ENCODE measurements at places on chromosomes 2 and 18.

DNA sequence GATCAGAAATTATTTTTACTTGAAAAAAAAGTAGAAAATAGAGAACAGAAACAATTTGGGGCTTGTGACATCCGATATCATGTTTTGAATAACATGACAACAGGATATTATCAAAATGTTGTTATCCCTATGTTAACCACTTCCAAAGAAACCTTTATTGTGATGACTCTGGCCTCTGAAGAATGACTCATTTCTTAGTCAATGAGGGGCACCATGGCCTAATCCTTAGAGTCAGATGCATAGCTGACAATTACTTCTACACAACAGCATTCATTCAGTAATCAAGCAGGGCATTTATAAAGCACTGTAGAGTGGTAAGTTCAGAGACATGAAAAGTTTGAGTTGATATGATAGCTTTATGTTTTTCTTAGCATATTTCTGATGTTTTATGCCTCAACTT lies 703.0 kb downstream of the RNF144A start:
- DNase-seq, result no peak

DNA sequence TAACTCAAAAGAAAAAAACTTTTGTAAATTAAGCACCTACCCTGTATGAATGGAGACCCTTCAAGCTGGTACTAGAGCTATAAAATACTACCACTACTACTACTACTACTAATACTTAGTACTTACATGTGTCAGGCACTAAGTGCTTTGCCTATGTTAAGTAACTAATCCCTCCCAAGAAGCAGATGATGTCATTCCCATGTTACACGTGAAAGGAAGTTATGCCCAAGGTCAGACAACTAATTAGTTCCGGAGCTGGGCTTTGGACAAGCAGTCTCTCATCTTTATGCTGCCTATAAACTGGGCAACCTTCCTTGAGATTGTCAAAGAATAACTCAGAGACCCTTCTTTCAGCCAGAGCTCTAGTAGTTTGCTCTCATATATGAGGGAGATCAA lies 13.9 kb upstream of the ATP6V1B1 start:
- no peak for DNase-seq

- no peak for DNase-seq
These were observed 74.6 kb downstream of the CLHC1 start for GRCh38 chr2:55157474-55157884.

DNA sequence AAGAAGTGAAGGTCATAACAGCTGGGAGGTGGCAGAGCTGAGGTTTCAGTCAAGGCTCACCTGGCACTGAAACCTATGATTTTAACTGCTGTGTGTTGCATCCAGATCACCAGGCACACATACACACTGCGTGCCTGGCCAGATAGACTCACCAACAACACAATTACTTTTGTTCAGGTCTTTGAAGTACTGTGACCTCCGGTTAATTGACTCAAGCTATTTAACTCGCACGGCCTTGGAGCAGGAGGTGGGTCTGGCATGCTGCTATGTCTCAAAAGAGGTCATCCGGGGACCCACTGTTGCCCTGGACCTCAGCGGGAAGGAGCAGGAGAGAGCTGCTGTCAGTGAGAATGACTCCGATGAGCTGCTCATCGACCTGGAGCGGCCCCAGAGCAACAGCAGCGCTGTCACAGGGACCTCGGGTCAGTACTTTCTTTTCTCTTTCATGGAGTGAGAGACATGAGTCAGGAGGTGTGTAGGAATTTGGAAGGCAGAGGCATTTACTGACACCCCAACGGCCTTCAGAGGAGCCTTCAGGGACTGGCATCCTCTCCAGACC lies 104.1 kb downstream of the ESCO1 start:
- DNase-seq, result no peak

DNA sequence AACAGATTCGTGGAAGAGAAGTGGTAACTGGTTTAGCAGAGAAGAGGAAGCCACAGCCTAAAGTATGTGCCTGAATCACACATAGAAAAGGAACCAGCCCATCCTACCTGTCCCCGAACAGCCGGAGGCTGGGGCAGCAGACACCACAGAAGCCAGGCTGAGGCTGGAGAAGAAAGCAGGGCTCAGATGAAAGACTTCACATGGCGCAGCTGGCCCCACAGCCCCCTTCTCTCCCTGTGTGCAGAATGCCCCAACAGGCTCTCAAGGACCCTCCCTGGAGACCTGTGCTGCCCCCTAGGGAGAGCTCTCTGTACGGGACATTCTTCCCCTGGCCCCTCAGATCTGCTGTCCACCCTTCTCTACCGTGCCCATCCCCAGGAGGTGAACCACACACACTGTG lies 83.5 kb upstream of the RAB12 start:
- no peak for DNase-seq

GRCh38 chr2:6495466-6495865 lies 370.2 kb downstream of the CMPK2 start:
- no peak for DNase-seq

- DNase-seq, result peak; percentile 83
These were observed 95.1 kb downstream of the ZFP36L2 start for GRCh38 chr2:43131051-43131889.

DNA sequence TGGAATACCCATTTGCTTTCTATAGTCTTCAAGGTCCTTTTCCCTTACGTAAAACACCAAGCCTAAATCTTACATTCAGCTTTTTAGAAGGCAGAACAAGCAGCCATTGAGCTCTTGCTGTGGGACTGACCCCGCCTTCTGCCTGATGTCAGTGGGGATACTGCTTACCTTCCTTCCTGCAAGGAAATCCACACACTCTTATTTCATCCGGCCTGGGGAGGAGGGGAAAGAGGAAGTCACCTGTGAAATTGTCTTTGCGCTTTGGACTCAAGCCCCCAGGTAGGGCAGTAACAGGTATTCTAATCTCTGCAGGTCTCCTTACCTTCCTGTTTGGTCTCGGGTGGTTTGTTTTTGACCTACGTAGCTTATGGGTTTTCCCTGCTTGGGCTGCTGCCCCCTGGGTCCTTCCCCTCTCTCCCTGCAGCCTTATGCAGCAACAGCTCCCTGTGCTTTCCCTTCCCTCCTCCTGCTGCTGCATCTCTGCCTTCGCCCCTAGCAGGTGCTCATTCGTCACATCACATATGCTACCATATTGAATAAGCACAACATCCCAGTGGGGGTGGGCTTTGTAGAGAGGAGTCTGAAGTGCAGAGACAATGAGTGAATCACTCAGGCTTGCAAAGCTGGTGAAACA lies 402.5 kb upstream of the TRIB2 start:
- DNase-seq, result no peak

DNA sequence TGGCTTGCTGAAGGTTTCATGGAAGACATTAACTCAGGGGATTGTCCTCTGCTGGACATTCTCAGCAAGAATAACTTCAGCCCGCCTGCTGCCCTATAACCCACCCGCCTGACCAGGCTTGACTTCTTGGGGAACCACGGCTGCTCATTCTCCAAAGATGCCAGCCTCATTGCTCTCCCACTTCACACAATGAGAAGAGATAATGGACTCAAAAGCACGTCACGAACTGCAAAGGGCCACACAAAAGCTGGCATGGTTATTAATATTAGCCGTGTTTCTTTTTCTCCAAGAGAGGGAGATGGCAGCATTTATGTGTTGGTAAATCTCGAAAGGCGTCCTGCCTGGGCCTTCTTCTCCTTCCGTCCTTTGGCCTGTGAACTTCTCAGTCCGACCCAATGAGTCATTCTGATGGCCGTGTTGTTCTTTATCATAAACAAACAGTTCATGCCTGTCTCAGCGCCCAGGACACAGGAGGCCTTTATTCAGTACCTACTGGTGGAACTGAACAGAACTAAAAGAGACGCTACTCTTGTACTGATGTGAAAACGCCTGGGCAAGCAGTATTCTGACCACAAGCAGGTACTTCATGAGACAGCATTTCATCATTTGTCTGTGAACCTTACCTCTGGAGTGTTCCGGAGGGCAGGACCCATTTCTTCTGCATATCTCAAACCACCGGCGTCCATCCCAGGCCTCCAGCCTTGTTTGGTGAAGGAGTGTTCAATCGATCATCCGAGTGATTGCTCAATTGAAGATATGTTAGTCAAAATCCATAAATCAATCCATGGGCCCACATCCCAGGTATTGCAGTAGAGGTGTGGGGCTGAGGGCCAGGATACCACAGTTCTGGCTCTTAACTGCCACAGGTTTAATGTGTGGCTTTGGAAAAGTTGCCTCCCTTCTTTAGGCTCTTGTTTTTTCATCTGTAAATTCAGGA lies 25.1 kb upstream of the KLHL29 start:
- DNase-seq, result no peak

GRCh38 chr2:134722728-134723127 lies 3.9 kb upstream of the TMEM163 start:
- DNase-seq, result no peak

DNA sequence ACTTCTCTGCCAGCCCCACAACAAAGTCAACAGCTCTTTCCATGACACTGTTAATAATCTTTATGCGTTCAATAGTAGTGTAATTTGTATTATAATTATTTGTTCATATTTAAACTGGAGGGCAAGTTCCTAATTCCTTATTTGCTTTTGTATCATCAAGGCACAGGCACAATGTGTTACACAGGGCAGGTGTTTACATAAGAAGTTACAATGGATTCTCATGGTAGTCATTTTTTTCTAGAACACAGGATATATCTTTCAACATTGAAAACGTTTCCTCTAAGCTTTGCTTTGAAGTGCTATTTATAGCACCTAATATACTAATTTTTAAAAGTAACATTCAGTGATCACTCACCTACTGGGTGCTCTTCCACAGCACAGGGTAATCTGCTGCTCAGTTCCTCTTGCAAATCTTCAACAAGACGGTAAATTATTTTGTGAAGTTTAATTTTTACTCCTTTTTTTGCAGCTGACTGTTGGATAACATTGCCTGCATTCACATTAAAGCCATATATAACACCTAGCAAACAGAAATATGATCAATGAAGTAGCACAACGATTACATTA lies 7.3 kb downstream of the RPS27A start:
- DNase-seq, result no peak

DNA sequence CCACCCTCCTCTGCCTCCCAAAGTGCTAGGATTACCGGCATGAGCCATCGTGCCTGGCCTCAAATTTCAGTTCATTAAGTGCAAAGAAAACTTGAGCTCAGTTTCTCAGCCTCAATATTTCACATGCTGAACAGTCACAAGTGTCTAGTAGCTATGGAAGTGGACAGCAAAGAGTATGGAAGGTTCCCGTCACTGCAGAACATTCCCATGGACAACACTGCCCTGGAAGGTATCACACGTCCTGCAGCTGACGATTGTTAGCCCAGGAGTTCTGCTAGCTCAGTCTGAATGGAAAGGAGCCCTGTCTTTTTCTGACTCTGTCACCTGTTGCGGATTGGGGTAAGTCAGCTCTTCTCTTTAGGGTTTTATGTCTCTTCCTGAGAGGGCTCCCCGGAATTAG lies 86.2 kb upstream of the PTPRM start:
- no peak for DNase-seq

DNA sequence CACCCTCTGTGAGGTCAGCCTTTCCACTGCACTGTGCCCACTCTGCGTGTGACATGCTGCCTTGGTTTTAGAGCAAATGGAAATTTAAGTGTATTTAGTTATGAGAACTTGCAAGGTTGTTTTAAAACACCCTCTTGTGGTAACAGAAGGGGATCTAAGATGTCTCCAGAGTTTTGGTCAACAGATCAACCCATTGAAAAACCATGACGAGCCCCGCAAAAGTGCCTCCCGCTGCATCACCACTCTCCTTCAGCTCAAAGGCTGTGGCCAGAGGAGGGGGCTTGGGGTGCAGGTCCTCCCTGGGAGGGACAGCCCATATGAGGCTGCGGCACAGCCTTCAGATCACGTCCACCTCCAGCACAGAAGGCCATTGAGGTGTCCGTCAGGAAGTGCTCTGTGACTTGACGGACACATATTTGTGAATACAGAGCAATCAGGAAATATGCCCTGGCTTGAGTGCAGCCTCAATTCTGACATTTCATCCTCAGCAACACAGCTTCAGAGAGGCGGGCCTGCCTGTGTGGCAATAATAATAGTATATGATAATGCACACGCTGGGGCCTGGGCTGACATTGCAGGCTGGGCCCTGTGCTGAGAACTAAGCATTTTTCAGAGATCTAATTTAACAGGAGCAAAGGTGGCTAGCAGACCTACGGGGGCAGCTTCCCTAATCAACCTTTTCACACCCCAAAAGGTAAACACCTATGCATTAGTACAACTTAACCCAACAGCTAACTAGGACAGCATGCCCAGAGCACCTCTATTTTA lies 213.9 kb downstream of the ANAPC1 start:
- no peak for DNase-seq

DNA sequence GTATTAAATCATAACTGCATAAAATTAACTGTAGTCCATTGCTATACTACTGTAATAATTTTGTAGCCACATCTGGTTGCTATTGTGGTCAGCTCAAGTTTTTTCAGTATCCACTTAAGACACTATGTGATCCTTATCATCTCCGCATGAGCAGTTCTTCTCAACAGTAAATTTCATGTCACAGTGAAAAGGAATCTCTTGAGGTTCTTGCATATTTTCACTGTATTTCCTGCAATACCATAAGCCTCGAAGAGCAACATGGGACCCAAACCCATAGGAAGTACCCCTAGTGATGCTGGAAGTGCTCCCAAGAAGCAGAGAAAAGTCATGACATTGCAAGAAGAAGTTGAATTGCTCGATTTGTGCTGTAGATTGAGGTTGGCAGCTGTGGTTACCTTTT lies 86.7 kb downstream of the LDLRAD4 start:
- DNase-seq, result no peak

- no peak for DNase-seq
These were observed 9.1 kb upstream of the ATP6V1C2 start for GRCh38 chr2:10712185-10712809.

GRCh38 chr18:25077038-25077943 lies 274.7 kb downstream of the ZNF521 start:
- no peak for DNase-seq

DNA sequence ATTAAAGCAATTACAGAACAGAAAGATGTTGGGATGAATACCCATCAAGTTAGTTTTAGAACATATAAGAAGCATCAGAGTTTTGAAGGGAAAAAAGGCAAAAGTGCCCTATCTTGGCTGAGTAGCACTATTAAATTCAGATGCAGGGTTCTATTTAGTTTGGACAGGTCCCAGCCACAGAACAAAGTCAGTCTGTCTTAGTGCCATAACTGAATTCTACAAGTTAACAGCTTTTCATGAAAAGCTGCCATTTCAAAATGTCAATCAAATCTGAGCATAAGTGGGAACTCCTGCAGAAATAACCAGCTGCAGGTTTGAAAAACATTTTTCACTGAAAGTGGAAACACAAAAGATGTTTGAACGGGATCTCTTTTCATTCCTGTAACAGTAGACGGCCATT lies 160.4 kb downstream of the SRBD1 start:
- DNase-seq, result no peak
